WTC11 (cell line): ENCODE measurements at places on chromosomes 16 and 17. TPM values are rescaled to one million over a fixed set of nuclear protein-coding genes. Genes with fewer than 3 reads are reported as not detected.

GRCh38 chr16:8796469-8797363 lies 723 bp downstream of the TMEM186 start:
- peaks cover 24% of the 10 kb centered on the region for H3K4me1 ChIP-seq
- H3K27me3 ChIP-seq, result no peaks in the 10 kb centered on the region
- peak overlapping the region; percentile 87 for H3K27ac ChIP-seq
- DNase-seq, result no peak
- peaks cover 5% of the 10 kb centered on the region for H3K36me3 ChIP-seq
- H3K4me3 ChIP-seq, result peak overlapping the region; percentile 91

GRCh38 chr17:61149106-61149825 lies 250.4 kb upstream of the TBX2 start:
- H3K27me3 ChIP-seq, result no peaks in the 10 kb centered on the region
- peaks cover 25% of the 10 kb centered on the region for H3K4me1 ChIP-seq
- H3K4me3 ChIP-seq, result no peak overlapping the region
- H3K36me3 ChIP-seq, result no peaks in the 10 kb centered on the region

DNA sequence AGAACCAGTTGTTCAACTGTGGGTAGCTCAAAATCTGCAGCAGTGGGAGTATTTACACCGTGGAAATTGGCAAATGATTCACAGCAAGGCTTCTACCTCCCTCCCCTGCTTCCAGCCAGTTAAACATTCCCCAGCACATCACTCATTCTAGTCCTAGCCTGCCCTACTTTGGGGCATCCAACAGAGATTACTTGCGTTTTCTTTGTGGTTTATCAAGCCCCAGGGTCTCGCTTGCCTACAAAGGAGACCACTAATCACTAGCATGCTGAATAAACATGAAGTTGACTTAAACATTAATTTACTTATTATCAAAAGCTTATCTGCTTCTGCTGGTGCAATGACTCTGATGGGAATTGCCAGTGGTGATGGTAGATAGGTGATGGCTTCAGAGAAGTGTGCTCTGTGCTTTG lies 94.5 kb downstream of the MARF1 start:
- H3K4me3 ChIP-seq, result no peak overlapping the region
- peaks cover 5% of the 10 kb centered on the region; the same call in 1 of the 2 replicates for H3K36me3 ChIP-seq
- no peaks in the 10 kb centered on the region; the same call in 1 of the 2 replicates for H3K4me1 ChIP-seq
- DNase-seq, result no peak
- H3K27ac ChIP-seq, result no peak overlapping the region

GRCh38 chr16:83356266-83356665 lies 451.5 kb upstream of the HSBP1 start:
- no peak overlapping the region for H3K27ac ChIP-seq
- no peaks in the 10 kb centered on the region for H3K27me3 ChIP-seq
- H3K4me1 ChIP-seq, result no peaks in the 10 kb centered on the region
- DNase-seq, result peak; percentile 15

GRCh38 chr16:64196444-64196843 lies 925.4 kb downstream of the CDH11 start:
- no peak overlapping the region for H3K27ac ChIP-seq
- no peaks in the 10 kb centered on the region for H3K36me3 ChIP-seq
- H3K27me3 ChIP-seq, result no peaks in the 10 kb centered on the region
- no peak for DNase-seq
- no peaks in the 10 kb centered on the region for H3K4me1 ChIP-seq

- no peak overlapping the region for H3K4me3 ChIP-seq
- H3K36me3 ChIP-seq, result no peaks in the 10 kb centered on the region
- no peaks in the 10 kb centered on the region; the same call in 1 of the 2 replicates for H3K27me3 ChIP-seq
- DNase-seq, result no peak
- H3K27ac ChIP-seq, result no peak overlapping the region
Measured at GRCh38 chr16:24336491-24336890, 80.4 kb downstream of the CACNG3 start.

Gene KRT20
- 0.21 to 0.42 TPM (median 0.30 TPM) in 3 replicates for total RNA-seq

DNA sequence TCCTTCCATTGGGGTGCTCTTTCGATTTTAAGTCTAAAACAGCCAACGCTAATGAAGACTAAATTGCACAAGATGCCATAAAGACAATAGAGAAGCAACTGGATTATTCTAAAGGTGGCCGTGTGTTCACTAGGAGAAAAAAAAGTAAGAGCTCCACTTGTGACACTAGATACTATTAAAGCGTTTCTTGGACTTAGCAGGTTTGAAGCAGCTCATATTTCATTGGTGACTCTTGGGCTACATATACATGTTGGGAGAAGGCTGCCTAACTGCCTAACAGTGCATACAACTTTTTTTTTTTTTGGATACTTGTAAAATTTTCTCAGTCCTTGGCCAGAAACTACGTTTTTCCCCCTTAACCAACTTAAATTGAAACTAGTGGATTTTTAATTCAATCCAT lies 111.8 kb upstream of the NOG start:
- H3K27ac ChIP-seq, result no peak overlapping the region
- no peaks in the 10 kb centered on the region for H3K27me3 ChIP-seq
- DNase-seq, result no peak
- H3K36me3 ChIP-seq, result no peaks in the 10 kb centered on the region
- no peaks in the 10 kb centered on the region for H3K4me1 ChIP-seq

DNA sequence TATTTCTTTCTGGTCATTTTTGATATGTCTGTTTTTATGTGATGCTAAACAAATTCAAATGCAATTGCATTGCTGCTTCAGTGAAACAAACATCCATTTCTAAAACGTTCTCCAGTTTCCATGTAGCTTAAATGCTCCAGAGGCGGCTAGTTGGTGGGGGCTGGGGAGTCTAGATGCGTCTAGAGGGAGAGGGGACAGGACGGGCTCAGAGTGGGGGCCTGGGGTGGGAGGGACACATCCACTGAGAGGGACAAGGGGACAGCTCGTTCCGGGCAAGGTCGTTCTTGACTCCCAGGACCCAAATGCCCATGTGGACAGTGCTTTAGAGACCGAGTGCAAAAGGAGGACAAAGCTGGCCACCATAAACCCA lies 102.3 kb downstream of the FOXL1 start:
- peaks cover 3% of the 10 kb centered on the region; the same call in 1 of the 2 replicates for H3K27me3 ChIP-seq
- no peak overlapping the region for H3K4me3 ChIP-seq
- no peak overlapping the region for H3K27ac ChIP-seq
- H3K4me1 ChIP-seq, result no peaks in the 10 kb centered on the region
- DNase-seq, result no peak

Gene ABCA3
- total RNA-seq, result 12.1 to 16.8 TPM (median 15.9 TPM) in 3 replicates

- H3K36me3 ChIP-seq, result peaks cover 13% of the 10 kb centered on the region
- no peaks in the 10 kb centered on the region; the same call in 1 of the 2 replicates for H3K27me3 ChIP-seq
- no peak overlapping the region for H3K27ac ChIP-seq
Measured at GRCh38 chr17:5823219-5823618, 238.9 kb upstream of the NLRP1 start.

DNA sequence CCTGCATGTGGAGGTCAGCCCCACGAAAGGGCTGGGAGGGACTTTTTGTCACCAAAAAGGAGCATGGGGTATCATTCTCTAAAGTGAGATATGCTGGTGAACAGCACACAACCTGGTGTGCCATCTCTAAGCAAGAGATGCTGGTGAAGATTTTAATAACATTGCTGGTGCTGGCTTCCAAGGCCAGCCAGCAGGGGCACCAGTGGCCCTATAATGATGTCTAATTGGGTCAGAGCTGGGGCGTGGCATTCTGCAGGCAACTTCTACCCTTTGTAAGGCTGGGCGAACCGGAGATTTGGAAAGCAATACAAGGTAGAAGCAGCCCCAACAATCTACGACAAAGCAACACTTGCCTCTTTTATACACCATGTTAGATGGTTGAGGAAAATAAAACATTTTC lies 16.8 kb downstream of the SDR42E1 start:
- peak; percentile 37 for DNase-seq
- no peaks in the 10 kb centered on the region for H3K36me3 ChIP-seq
- H3K4me1 ChIP-seq, result peaks cover 29% of the 10 kb centered on the region
- H3K27ac ChIP-seq, result no peak overlapping the region
- H3K4me3 ChIP-seq, result no peak overlapping the region

GRCh38 chr16:31376705-31377104 lies 16.4 kb upstream of the ITGAD start:
- peaks cover 12% of the 10 kb centered on the region for H3K27me3 ChIP-seq
- no peak overlapping the region for H3K27ac ChIP-seq
- no peak overlapping the region for H3K4me3 ChIP-seq
- H3K4me1 ChIP-seq, result peaks cover 1% of the 10 kb centered on the region; the same call in 1 of the 2 replicates
- DNase-seq, result no peak

DNA sequence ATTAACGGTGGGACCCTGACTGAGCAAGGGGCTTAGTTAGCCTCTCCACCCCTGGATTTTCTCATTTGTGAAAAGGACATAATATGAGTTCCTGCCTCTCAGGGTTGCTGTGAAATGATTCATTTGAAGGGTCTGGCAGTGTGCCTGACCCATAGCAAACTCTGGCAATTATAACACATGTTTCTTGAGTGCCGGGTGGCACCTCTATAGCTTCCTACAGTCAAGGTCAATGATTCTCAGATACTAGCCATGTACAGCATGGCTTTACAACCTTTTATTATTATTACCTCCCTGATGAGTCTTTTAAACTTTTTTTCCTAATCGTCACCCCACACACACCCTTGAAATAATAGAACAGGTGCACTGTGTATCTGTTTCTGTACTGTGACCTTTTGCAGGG lies 42.1 kb downstream of the TMEM114 start:
- H3K4me3 ChIP-seq, result no peak overlapping the region
- no peak for DNase-seq
- no peaks in the 10 kb centered on the region for H3K4me1 ChIP-seq
- no peak overlapping the region for H3K27ac ChIP-seq
- peaks cover 64% of the 10 kb centered on the region for H3K36me3 ChIP-seq

Gene MMP15
- 55.5 to 60.7 TPM (median 58.2 TPM) in 3 replicates for total RNA-seq

DNA sequence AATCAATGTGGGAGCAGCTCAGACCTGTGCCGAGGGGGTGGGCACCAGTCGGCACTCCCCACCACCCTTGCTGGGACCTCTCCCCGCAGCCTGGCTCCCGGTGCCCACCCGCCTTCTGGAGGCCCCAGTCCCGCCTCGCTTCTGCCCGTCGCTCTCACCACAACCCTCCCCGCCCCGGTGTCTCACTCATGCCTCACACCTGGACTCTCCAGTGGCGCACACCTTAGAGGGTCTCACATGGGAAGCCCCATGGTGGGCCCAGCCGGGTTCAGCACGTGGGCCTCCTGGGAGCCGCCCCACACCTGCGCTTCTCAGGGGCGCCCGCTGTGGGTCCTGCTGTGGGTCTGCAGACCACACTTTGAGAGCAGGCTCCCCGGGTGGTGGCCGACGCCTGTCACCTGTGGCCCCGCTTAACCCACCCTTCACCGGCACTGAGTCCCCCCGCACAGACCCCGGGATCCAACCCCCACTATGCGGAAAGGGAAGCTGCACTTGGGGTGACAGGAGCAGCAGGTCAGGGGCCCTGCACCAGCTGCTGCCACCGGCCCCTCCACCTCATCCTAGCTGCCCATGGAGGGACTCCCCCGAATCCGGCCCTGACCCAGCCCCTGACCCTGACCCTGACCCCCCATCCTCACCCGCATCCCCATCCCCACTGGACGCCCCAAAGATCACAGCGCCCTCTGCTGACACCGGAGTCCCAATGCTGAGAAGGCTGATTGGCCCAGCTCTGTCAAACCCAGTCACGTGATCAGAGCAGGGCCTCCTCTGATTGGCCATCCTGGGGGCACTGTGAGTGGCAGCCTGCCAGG lies 27.4 kb upstream of the SLC38A10 start:
- no peak overlapping the region for H3K4me3 ChIP-seq
- H3K27me3 ChIP-seq, result no peaks in the 10 kb centered on the region
- H3K4me1 ChIP-seq, result peaks cover 10% of the 10 kb centered on the region
- no peak overlapping the region for H3K27ac ChIP-seq
- DNase-seq, result peak; percentile 56

- H3K27ac ChIP-seq, result no peak overlapping the region
- DNase-seq, result no peak
- H3K4me1 ChIP-seq, result peaks cover 15% of the 10 kb centered on the region
- H3K36me3 ChIP-seq, result no peaks in the 10 kb centered on the region
Measured at GRCh38 chr16:54076006-54076504, 210.5 kb downstream of the IRX3 start.

Gene CCDC200
- not detected in 3 replicates for total RNA-seq

DNA sequence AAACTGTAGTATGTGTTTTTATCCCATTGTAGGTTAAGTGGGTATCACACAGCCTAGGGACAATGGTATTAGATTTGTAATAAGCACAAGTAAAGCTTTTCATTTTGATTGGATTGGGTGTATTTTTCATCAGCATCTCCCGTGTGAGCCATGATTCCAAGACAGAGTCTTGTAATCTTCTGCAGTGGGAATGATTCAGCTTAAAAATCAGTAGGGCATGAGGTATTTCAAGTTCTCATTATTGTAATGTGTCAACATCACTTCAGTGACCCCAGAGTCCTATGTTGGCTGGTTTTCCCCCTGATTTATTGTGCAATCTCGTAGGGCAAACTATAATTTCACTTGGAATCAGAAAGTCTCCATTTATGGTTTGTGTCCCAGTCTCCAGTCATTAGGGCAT lies 833.2 kb upstream of the RBFOX1 start:
- H3K27ac ChIP-seq, result no peak overlapping the region
- no peaks in the 10 kb centered on the region for H3K4me1 ChIP-seq
- H3K4me3 ChIP-seq, result no peak overlapping the region
- DNase-seq, result no peak
- peaks cover 65% of the 10 kb centered on the region for H3K36me3 ChIP-seq

DNA sequence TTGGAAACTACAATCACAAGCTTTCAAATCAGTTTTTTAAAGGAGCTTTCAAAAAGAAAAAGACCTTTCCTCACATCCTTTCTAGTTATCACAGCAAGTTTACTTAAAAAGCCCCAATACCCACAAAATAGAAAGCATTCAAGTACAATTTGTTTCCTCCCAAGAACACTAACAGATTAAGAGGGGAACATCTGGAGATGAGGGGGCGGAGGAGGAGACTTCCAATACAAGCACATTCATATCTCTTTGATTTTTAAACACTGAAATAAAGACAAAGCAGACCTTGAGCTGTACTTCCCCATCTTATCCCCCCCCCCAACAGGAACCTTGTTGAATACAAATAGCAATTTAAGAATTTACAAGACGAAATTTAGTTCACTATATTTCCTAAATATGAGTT lies 2.0 kb downstream of the YWHAE start:
- peak overlapping the region; percentile 99 for H3K4me3 ChIP-seq
- no peak for DNase-seq
- no peaks in the 10 kb centered on the region; the same call in 1 of the 2 replicates for H3K27me3 ChIP-seq
- H3K36me3 ChIP-seq, result peaks cover 15% of the 10 kb centered on the region
- H3K4me1 ChIP-seq, result peaks cover 44% of the 10 kb centered on the region

- no peak overlapping the region for H3K4me3 ChIP-seq
- DNase-seq, result no peak
- no peak overlapping the region for H3K27ac ChIP-seq
- no peaks in the 10 kb centered on the region for H3K27me3 ChIP-seq
Measured at GRCh38 chr16:23914946-23915530, 79.3 kb downstream of the PRKCB start.

DNA sequence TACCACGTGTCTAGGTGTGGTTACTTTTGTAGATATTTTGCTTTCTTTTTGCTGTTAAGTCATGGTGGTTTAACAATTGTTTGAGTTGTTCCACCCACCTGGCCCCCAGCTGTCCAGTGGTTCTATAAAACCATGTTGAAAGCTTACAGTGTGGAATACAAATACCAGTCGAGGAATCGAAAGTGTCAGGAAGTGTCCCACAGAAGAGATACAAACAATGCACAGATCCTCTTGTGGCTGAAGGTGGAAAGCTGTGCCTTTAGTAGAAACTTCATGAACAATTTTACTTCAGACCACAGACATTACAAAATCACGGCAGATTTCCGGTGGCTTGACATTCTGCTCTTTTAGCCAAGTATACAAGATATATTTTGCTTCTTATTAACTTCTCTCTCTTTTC lies 782.4 kb upstream of the SOX9 start:
- H3K4me3 ChIP-seq, result no peak overlapping the region
- no peak overlapping the region for H3K27ac ChIP-seq
- H3K4me1 ChIP-seq, result peaks cover 27% of the 10 kb centered on the region
- H3K36me3 ChIP-seq, result no peaks in the 10 kb centered on the region
- H3K27me3 ChIP-seq, result no peaks in the 10 kb centered on the region
